Endothelial cell (in vitro differentiated cells): ENCODE measurements at places on chromosomes 2 and 18.

DNA sequence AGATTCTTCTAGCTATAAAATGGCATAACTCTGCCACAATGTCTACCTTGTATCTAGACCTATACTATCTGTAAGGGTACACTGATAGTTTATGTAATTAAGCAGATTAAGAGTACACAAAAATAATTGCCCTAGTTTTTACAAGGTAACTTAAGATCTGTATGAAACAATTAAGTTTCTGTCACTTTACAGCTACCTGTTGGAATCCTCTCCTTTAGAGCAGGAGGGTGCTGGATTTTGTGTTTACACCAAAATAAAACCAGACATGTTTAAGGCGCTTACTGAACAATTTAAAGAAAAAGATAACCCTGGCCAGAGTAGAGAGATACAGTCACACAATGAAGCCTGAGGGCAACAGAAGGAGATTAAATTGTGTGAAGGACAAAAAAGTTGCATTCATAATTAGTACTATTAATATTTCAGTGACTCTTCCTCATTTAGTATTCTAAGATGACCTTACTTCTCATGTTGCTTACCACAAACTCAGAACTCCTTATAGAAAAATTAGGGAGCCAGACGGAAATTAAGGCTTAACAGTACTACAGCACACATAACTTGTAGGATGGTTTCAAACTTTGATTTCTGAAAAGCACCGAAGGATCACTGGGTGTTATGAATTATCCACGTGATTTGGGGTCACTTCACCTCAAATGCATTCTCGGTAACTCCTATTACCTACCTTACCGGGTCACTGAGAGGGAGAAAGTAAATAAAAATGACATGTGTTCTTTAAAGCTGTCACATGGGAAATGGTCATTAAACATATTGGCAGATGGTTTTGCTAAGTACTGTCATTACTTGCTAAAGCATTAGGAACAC is 1.0 kb downstream of the DARS1 start:
- DNase-seq, result no peak
- H3K4me3 ChIP-seq, result peak overlapping the region; percentile 95
- peaks cover 4% of the 10 kb centered on the region for H3K27me3 ChIP-seq
- H3K27ac ChIP-seq, result peak overlapping the region; percentile 96

DNA sequence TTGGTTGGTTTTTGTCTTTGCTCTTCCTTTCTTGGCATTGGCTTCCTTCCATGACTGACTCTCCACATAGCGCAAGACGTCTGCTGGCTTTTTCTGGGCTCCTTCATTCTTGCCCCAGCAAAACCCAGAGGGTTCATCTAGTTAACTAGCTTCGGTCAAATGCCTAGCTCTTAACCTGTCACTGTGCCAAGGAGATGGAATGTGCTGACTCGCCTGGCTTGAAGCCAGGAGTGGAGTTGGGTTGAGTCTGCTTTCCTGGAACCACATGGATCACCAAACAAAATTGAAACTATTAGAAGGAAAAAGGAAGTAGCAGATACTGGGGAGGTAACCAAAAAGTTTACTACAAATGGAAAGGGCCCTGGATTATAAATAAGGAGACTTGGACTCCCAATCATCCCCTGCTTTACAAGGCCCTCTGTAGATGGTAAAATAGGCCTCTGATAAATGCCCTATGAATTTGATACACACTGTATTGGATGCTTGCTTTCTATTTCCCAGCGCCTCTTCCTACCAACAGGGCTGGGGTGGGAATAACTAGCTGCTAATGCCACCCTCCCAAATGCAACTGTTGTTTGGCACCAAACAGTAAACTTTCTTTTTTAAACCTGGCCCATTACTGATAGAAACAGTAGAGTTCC is 11.3 kb downstream of the MALT1 start:
- H3K4me1 ChIP-seq, result peaks cover 2% of the 10 kb centered on the region
- H3K27ac ChIP-seq, result no peak overlapping the region
- H3K4me3 ChIP-seq, result no peak overlapping the region
- DNase-seq, result no peak
- H3K27me3 ChIP-seq, result no peaks in the 10 kb centered on the region
- no peaks in the 10 kb centered on the region for H3K36me3 ChIP-seq

DNA sequence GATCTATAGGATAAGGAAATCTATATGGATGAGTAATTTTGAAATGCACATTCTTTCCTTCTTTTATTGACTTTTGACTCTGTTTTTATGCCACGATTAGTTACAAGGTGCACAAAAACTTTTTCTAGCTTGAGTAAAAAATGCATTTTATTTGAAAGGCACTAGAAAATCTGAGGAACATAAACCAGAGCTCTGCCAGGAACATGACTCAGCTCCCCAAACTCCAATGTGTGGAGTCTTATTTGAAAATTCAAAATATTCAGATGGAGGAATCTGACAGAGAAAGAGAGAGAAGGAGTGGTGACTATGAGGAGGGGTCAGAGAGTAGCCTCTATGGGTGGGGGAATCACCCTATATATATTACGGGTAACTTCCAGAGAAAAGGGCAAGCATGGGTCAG is 231.0 kb downstream of the DCC start:
- no peak overlapping the region for H3K4me3 ChIP-seq
- no peaks in the 10 kb centered on the region for H3K36me3 ChIP-seq
- no peaks in the 10 kb centered on the region for H3K27me3 ChIP-seq
- H3K4me1 ChIP-seq, result no peaks in the 10 kb centered on the region

- no peak overlapping the region for H3K4me3 ChIP-seq
- peaks cover 13% of the 10 kb centered on the region for H3K27me3 ChIP-seq
- H3K4me1 ChIP-seq, result peaks cover 6% of the 10 kb centered on the region
- peaks cover 10% of the 10 kb centered on the region for H3K36me3 ChIP-seq
Observed at GRCh38 chr18:74430806-74431571, 26.1 kb downstream of the DIPK1C start.

- H3K27me3 ChIP-seq, result no peaks in the 10 kb centered on the region
- H3K27ac ChIP-seq, result no peak overlapping the region
- H3K4me3 ChIP-seq, result no peak overlapping the region
- peaks cover 15% of the 10 kb centered on the region for H3K36me3 ChIP-seq
- no peak for DNase-seq
- H3K4me1 ChIP-seq, result no peaks in the 10 kb centered on the region
Observed at GRCh38 chr2:127320586-127321275, 26.8 kb upstream of the ERCC3 start.
